ENCODE measurements at places on chromosomes 4 and X.

DNA sequence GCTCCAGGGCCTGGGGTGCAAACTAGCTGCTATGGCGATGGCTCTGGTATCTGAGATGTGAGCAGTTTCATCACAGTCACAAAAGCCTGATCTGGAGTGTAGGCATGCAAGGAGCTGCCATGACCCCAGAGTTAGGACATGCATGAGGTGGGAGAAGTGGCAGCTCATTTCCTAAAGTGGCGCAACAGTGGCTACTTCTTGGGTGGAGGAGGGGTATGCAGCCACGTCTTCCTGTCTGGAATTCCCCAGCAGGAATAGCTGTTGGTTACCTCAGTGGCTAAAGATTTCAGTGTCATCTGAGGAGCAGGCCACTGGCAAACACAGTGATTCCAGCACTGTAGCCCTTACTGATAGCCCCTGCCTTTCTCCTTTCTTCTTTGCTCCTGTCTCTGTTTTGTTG, 1382.5 kb downstream of the C4orf33 start:
- DNase-seq: no peak

- DNase-seq: no peak
Measured at GRCh38 chrX:24799565-24799964, 105.8 kb downstream of the POLA1 start.

DNA sequence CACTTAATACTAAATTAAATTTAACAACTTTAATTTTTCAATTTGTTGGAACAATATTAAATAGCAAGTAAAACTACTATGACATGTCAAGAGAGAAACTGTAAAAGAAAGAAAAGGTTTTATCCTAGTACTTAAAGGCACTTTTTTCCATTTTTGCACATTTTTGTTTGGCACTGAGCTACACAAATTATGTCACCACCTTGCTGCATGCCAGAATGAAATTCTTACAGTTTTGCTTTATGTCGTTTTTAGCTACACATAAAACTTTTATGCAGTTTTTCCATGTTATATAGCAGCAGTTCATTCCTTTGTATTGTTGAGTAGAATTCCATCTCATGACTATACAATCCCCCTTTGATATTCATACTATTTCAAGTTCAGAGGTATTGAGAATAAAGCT, 99.1 kb upstream of the RXFP1 start:
- no peak for DNase-seq

DNA sequence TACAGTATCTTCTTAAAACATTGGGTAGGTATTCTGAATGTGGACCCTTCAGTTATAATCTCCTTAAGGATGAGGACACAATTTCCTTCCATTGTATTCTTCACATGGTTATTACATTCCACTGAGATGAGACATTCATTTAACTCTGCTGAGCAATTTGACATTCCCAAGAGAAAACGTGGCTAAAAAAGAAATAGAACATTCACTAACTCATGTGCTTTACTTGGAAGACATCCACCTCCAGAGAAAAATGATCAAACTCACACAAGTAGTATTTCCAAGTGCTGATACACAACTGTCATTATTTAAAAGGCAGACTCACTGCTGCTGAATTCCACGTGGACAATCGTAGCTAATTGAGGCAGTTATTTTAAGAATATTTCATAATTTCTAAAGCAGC, 227.9 kb upstream of the ANKRD50 start:
- no peak for DNase-seq

DNA sequence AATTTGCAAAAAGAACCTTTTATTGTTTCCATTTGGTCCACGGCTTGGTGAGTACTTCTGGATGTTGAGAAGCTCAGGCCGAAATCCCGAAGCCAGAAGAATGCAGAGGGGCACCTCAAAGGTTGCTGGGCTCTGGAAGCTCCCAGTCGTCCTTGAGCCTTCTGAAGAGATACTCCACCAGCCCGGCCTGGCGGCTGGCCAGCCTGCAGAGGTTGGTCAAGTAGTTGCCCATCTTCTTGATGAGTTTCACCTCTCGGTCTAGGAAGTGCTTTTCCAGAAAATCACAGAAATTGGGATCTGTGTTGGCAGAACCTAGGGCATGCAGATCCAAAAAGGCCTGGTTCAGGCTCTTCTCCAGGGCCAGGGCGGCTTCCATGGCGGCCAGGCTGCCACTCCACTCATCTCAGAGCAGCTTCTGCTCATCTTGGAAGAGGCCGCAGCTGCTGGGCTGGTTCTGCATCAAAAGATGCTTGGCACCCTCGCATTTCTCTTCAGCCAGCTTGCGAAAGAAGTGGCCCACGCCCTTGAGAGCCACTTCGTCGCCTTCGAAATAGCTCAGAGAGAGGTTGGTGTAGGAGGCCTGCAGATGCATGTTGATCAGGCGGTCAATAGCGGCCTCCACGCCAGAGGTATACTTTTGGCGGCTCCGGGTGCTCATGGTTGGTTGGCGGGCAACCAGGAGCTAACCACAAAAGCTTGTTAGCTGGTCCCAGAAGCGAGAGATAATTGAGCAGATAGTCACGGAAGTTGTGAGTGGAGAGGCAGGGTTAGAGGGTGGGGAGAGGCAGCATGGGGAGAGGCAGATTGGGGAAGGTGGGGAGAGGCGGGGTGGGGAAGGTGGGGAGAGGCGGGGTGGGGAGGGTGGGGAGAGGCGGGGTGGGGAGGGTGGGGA, 76.5 kb upstream of the TSPAN7 start:
- no peak for DNase-seq

- DNase-seq: no peak
Measured at GRCh38 chr4:22363036-22363435, 152.8 kb downstream of the ADGRA3 start.

GRCh38 chrX:32673193-32673592, 538.2 kb downstream of the DMD start:
- no peak for DNase-seq

DNA sequence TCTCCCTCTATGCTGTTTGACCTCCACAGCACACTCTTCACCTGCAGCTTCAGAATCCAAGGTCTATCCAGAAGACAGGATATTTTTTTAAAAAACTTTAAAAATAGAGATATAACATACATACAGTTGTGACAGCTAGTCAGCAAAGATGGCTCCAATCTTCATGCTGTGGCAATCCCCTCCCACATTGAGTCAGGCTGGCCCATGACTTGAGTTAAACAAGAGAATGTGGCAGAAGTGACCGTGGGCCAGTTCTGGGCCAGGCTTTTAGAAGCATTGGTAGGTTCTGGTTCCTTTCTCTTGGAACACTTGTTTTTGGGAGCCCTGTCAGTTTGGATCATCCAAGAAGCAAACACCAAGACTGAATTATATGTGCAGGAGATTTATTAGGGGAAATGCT, 36.1 kb upstream of the REPS2 start:
- DNase-seq: no peak

DNA sequence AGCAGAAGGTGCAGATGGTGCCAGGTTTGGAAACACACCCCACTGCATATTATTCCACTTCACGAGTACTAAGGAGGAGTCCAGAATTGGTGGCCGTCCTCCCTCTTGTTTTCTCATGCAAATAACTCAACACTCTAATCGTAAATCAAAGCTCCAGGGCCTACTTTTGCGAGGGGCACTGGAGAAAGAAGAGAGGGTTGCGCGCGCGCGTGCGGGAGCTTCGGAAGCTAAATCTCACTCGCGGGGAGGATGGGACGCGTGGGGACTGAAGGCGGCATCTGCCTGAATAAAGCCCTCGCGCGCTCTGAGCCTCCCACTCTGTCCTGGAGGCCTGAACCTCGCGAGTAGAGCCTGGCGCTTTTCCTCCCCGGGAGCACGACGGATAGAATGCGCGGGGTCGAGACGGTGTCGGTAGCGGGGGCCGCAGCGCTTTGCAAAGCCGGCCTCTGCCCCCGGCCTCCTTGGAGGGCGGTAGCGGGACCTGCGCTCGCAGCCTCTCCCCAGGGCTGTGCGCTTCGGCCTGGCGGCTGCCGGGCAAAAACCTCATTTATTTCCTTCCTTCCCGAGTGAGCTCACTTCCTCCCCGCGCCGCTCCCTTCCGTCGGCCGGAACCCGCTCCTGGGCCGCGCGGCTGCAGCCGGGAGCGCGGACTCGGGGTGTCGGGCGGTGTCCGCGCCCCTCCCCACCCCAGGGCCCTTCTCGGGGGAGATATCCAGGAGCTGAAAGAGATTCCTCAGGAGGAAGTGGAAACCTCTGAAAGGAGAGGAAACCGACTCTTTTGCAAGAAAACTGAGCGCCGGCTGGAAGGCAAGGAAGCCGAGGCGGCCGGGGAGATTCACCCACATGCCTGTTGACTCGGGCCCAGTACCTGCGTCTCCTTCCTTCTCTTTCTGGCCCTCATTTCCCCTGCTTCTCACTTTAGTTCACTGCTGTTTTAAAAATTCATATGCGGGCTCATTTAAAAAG, 20.7 kb downstream of the HAND2 start:
- no peak for DNase-seq

DNA sequence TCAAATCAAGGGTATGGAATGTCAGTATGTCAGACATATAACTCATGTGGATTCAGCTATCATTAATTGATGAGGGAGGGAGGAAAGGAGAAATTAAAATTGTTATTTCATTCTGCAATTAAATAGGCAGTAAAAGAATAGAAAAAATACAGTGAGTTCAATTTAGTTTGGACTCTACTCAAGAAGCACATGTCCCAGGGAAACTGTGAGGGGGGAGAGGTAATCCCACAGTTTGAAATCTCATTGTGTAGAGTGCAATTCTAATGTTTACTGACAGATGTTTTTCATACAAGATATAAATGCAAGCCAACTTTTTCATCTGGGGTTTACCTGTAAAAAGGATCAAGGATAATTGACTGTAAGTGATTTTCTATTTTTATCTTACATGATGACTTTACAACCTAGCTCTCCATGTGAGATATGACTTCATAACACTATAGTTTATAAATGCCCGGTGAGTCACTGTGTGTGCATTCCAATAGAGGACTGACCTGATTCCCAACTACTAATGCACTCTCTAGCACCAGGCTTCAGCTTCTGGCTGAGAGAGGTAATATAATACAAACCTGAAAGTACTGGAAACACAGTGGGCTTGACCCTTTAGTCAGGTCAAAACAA, 35.2 kb upstream of the SCD5 start:
- no peak for DNase-seq

Data from stimulated activated effector memory CD8-positive, alpha-beta T cell treated with anti-CD3 and anti-CD28 coated beads, Interleukin-12 subunit alpha, Interleukin-12 subunit beta, amount 100 ng/mL, for 72 hours (primary cell).